SHP77 (cell line): ENCODE measurements at places on chromosomes 4 and X.
A peak's percentile ranks its signal among the peaks of the same experiment; 100 is the strongest.

- DNase-seq = no peak
These were observed 58.3 kb upstream of the CD99 start for GRCh38 chrX:2632533-2633504.

- no peak for DNase-seq
These were observed 665 bp downstream of the PSMD10 start for GRCh38 chrX:108090491-108091263.

DNA sequence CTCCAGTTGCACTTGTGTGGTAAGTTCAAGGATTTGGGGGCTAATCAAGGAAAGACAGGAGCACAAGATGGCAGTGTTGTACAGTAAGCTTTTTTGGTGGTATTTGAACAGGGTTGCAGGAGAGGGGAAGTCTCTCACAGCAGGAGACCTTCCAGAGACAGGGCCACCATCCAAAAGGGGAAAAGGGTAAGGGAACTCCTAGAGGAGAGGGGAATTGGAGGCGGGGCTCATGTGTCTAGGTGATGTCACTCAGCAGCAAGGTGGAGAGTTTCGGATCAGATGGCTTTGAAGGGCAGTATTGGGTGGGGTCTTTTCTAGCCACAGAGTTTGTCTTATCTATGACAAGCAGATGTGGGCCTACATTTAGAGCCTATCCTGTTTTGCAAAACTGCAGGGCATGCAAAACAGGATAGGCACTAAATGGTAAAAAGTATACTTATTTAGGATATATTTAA is 13.4 kb upstream of the RNF175 start:
- DNase-seq = no peak

- peak; percentile 92 for DNase-seq
These were observed 726 bp upstream of the KANTR start for GRCh38 chrX:53093177-53093655.

DNA sequence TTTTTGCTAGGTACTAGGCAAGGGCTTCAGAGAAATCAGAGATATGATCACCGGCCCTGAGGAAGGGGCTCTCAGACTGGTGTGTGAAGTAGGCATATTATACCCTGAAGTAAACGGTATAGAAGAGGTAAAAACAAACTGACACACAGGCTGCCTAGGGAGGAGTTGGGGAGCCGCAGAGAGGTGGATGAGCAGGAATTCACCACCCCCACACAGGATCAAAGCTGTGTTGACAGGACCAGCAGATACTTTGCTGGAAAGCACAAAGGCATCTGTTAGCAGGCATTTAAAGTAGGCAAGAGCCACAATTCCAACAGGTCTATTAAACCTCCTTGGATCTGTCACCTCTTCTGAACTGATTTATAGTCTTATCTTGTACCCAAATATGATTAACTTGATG is 71.8 kb upstream of the GPR34 start:
- DNase-seq = no peak

DNA sequence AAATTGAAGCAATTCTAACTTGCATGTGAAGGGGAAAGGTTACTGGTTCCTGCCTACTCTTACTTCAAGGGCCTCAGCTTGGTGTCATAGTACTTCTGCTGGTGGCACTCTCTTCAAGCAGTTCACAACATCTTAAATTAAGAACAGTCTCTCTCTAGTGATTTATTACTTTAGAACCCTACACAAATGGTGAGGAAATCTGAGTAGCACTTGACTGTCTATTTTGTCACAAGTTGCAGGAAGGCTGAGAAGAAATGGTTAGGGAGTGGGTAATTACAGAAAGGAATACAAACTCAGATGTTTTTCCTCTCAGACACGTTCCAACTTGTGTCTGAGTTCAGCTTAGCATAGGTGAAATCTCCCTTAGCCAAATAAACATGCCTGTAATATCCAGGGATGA is 242.3 kb upstream of the GRIA3 start:
- no peak for DNase-seq

- no peak for DNase-seq
These were observed 66.1 kb downstream of the WNK3 start for GRCh38 chrX:54291758-54292157.

DNA sequence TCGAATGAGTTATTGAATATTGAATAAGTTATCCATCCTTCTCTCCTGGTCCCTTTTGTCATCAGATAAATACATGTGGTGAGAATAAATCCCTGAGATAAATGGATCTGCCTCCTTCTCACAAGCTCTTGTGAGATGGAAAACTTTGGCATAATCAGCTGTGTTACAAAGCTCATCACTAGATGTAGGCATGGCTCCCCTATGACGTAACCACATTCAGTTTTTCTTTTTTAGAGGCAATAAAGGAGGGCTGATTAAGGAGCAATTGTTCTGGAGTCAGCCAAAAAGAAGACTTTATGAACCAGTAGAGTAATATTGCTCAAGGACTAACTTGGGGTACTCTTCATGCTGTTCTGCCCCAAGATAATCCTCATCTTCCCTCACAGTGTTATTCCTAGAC is 90.5 kb upstream of the GATB start:
- no peak for DNase-seq

- DNase-seq = no peak
These were observed 19.2 kb downstream of the RASGEF1B start for GRCh38 chr4:81452452-81453006.

- no peak for DNase-seq
These were observed 163.6 kb downstream of the CBR4 start for GRCh38 chr4:168846414-168846813.
